ENCODE measurements at places on chromosomes 13 and 19.

DNA sequence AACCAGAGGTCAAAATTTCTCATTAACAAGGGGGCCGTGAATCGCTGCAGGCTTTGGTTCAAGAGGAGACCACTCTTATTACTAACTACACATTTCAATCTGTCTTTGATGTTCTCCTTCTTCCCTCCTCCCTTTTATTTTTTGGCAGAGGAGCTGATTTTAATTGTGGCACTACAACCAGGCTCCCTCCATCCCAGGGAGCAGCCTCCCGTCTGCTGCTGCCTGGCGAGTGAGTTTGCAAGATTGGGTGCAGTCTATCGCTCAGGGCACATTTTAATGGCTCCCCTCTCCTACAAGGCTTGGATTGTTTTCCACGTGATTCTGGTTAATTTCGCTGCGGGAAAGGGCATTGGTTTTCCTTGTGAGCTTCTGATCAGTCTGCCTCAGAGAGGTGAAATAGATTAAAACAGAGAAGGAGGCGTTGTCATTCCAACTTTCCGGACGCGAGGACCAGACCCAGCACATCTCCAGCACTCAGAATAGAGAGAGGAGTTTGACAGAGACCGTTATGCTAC, 81.4 kb downstream of the KCTD15 start:
- DNase-seq = no peak

GRCh38 chr19:13633109-13633508, 126.8 kb upstream of the CACNA1A start:
- peak; percentile 15 for DNase-seq

DNA sequence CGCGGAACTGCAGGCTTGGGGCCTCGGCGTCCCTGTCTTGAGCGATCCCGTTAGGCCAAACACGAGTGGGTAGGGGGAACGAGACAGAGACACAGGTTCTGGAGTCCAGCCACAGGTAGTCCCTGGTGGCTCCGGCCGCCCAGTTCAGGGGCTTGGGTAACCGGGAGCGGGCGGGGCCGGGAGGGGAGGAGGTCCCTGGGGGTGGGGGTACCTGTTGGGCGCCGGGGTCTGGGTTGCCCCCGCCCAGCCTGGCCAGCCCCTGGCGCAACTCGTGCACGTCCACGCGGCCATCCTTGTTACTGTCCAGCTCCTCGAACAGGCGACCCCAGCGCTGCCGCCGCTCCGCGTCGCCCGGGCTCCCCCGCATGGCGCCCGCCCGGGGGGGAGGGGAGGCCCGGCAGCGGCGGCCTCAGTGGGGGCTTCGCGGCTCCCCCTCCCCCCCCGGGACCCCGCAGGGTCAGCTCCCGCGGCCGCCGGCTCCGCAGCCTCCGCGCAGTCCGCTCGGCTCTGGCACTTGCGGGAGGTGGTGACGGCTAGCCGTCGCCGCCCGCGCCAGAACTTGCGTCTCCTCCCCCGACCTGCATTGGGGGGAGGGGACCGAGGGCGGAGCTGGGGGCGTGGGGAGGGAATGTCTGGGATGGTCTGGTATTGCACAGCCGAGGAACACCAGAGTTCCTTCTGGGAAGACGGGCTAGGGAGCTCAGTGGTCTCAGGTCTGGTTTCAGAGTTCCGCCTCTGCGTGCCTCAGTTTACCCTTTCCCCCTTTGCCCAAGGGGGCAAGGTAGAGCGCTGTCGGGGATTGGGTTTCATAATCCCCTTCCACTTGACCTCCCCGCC, at the start of gene SLC25A23:
TSS of gene SLC25A23 (minus strand) at position 531 of the 837 bp plus-strand sequence. CDS start at position 367, 164 bp downstream.
- peak; percentile 61 for DNase-seq

DNA sequence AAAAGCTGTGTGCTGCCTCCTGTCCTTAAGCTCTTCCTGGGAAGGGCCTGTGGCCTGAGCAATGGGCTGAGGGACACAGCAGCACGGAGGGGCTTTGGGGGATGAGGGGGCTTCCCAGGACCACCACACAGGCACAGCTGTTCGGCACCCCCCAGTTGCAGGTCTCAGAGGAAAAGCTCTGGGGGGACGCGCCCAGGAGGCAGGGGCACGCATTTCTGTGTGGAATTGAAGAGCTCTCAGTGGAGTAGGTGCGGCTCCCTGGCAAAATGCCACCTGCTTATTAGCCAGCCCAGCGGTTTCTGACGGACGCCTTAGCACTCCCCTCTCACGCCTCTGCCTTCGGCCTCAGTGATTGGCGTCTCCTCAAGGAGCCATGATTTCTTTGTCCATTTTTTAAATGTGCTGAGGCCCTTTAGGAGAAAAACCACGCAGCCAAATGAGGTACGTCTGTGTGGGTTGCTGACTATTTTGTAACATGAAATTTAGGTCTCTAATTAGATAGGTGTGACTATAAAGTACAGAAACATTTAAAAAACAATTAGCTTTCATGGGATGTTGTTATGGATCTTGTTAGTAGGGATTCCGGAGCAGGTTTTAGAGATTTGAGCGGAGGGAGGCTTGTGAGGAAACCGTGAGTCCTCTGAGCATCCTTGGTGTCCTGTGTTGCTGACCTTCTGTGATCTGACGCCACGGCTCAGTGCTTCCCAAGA, 4.0 kb downstream of the MCF2L start:
- DNase-seq = no peak

GRCh38 chr13:91311491-91311890, 36.0 kb upstream of the MIR17HG start:
- DNase-seq = no peak

DNA sequence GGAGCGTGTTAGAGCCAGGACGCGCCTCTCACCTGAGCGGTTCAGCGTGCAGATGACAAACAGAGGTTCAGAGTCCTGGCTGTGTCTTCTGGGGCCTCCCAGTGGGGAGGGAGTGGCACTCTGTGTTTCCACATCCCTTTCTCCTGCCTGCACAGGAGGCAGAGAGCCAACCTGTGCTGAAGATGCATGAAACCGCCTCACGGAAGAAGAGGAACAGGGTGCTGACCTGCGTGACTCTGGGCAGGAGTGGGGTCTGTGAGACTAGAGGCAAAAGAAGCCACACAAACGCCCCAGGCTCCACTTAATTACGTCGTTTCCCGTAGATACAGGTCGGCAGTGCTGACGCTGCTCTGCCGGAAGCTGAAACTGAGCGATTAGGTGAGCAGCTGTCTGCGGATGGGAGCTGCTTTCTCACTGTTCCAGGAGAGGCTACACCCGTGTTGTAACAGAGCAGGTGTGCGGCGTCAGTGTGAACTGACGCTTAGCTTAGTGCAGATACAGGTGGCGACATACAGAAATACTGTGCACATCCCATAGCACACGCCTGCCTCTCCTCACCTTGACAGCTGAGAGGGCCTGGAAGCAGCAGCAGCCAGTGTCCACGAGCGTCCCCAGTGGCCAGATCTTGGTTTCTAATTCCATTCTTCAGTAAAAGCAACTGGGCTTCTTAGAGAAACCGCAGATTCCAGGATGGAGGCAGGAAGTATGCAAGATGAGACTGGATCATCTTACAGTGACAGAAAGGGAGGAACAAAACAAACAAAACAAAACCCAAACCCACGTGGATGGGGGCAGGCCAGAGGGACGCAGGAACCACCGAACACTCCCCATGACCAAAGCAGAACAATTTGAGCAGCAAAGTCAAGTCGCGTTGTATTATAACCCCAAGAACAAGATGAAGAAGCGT, 37.7 kb upstream of the MCF2L start:
- DNase-seq = peak; percentile 80

DNA sequence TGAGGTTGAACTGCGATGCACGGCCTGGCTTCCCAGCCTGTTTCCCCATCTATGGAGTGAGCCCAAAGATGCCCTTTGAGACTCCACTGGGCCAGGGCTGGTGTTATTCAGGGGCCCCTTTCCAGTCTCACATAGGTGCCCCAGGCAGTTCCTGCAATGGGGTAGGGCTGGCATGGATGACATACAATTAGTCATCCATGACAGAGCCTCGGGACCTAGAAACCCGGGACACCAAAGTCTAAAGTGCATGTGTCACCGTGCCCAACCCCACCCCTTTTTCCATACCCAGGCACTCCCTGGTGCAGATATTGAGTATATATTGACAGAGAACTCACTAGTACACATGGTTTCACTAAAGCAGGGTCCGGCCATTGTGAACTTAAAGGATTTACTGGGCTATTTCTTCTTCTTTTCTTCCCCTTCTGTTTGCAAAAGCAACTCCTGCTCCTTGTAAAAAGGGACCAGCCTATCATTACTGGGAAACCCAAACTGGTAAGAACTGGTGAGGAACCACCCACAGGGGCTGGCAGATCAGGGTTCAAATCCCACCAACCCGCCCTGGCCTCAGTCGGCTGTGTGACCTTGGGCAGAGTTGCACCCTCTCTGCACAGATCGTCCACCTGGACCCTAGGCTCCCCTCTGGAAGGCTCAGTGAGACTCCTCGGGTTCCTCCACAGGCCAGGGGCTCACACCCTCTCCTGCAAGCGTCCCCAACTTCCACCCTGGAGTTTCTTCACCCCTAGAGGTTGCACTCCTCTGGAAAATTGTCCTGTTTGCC, 2.7 kb downstream of the B3GNT3 start:
- DNase-seq = no peak

DNA sequence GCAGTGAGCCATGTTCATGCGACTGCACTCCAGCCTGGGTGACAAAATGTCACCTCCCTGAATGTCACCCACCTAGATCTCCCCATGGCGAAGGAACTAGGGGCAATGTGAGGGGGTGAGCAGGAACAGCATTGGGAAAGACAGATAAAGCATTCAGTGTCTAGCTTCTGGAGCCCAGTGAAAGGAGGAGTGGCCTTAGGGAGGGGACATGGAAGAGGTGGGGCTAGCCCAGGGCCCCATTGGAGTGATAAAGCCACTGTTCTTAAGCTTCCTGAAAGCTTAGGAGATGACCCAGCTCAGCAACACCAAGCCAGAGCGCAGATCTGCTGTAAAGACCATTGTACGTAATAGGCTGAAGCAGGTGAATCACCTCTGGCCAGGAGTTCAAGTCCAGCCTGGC, 13.0 kb upstream of the KCNN1 start:
- DNase-seq = no peak

- peak; percentile 51 for DNase-seq
These were observed 66.8 kb upstream of the RAP2A start for GRCh38 chr13:97367016-97367822.

DNA sequence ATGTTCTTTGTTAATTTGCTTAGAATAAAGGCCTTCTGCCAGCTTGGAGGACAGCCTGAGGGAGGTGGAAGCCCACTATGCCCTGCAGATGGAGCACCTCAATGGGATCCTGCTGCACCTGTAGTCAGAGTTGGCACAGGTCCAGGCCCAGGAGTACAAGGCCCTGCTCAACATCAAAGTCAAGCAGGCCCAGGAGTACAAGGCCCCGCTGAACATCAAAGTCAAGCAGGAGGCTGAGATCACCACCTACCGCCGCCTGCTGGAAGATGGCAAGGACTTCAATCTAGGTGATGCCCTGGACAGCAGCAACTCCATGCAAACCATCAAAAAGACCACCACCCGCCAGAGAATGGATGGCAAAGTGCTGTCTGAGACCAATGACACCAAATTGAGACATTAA, 41.7 kb downstream of the ZNF85 start:
- no peak for DNase-seq

DNA sequence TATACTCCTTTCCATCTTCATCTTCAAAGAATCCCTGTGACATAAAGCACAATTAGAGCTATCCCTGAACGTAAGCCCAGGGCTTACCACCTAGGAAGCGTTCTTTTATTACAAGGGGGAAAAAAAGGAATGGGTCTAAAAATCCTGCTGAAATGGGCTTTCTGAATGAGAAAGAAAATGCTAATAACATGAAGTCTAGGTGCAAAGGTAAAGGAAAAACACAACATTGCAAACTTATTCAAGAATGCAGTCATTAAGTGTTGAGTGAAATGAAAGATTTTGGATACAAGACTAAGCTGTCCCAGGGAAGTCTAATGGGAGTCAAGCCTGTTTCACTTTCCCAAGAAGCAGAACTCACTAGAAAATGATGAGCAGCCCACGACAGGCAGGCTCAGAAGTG, 55.3 kb upstream of the SLC15A1 start:
- no peak for DNase-seq

- no peak for DNase-seq
These were observed 5.5 kb upstream of the SERTM1 start for GRCh38 chr13:36668316-36668715.

DNA sequence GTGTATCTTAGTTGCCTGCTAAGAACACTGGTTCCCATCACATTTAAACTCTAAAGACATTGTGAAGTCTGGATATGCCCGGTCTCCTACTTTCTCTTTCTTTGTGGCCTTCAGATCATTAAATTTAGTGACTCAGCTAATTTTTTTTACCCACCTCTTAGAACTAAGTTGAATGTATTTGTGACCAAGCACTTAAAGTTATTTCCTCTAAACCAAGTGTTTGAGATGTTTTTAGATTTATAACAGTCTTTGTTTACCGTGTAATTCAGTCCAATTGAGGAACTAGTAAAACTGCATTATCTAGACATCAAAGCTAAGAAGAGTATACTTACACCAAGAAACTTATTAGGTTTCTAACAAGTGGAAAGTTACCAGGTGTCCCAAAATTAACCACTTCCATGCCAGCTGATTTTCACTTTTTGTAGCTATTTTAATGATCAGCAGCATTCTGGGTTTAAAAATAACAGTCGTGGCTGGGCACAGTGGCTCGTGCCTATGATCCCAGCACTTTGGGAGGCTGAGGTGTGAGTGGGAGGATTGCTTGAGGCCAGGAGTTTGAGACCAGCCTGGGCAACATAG, 53.1 kb downstream of the ARHGAP35 start:
- no peak for DNase-seq

DNA sequence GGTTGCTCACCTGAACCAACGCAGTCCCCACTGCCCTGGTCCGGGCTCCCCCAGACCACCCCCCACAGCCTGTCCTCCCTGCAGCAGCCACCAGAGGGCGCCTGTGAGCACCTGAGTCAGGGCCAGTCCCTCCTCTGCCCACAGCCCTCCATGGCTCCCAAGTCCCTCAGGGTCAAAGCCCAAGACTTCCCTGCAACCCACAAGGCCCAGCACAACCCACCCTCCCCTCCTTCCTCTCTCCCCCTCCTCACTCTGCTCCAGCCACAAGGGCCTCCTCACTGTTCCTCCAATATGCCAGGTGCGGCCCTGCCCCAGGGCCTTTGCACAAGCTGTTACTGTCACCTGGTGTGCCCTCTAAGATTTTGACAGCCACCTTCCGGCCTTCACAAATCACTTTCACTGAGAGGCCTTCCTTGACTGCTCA, 10.9 kb downstream of the GNA15 start:
- no peak for DNase-seq

DNA sequence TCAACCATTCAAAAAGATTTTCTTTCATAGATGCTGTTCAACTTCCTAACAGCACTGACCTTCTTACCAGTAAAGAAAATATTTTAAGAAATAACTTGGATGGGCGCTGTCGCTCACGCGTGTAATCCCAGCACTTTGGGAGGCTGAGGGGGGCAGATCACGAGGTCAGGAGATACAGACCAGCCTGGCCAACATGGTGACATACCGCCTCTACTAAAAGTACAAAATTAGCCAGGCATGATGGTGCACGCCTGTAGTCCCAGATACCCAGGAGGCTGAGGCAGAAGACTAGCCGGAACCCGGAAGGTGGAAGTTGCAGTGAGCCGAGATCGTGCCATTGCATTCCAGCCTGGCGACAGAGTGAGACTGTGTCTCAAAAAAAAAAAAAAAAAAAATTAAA, 865.7 kb upstream of the SLC10A2 start:
- DNase-seq = no peak

DNA sequence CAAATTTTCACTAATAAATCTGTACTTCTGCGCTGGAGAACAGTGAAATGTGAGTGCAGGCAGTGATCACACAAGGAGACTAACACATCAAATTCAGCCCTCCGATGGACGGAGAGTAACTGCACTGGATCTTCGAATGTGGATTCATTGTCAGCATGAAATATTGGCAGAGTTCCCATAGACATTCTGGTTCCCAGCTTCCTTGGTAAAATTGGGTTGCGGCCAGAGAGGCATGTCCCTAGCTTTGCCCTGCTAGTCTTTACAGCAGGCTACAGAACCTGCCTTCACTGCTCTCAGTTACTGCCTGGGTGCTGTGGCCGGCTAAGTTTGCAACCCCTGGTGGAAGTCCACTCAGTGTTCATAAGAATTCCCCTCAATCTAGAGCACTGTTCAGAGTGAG, 32.3 kb upstream of the UQCRFS1 start:
- DNase-seq = no peak

Measured in cardiac fibroblast (primary cell).